ENCODE measurements at places on chromosomes 7 and 10.
A peak's percentile ranks its signal among the peaks of the same experiment; 100 is the strongest.

GRCh38 chr10:104835422-104835821 is 194.3 kb downstream of the SORCS3 start:
- DNase-seq: no peak

DNA sequence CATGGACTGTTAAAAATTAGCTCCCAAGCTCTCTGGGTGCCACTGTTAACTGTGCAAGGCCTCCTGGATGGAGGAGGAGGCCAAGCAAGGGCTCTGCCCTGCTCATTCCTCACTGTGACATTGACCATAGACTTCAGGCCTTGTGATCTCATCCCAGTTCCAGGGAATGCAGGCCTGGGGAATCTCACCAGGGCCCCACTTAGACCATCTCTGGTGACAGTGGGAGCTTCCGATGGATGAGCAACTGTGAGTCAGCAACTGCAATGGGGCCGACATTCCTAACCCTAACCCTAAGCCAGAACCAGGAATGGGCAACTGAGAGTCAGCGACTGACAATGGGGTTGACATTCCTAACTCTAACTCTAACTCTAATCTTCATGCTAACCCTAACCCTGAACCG is 50.4 kb upstream of the MSMB start:
- DNase-seq: no peak

DNA sequence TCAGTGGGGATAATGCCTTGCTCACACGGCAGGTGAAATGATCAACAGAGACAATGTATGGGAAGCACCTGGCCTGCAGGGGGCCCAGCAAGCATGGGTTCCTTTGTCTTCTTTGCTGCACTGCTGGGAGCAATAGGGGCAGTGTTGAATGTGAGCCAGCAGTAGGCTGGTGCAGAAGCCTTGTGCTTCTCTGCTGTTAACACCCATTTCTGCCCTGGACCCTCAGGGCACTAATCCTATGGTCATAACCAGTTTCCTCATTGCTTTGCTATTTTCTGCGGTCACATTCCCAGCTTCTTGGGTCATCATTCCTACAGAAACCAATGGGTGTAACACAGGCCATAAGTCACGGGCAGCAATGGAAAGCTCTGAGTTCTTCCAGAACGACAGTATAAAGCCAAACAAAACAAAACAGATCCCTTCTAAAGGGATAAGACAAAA is 10.9 kb upstream of the LGI1 start:
- peak; percentile 8 for DNase-seq

- no peak for DNase-seq
These were observed 161.1 kb downstream of the CRPPA start for GRCh38 chr7:16260236-16260728.

GRCh38 chr7:107474104-107474521 is 4.3 kb downstream of the GPR22 start:
- no peak for DNase-seq

- DNase-seq: no peak
These were observed 284.7 kb downstream of the BICC1 start for GRCh38 chr10:58797356-58797755.

GRCh38 chr10:97791824-97792721 is 20.3 kb upstream of the SFRP5 start:
- DNase-seq: peak; percentile 58

- no peak for DNase-seq
These were observed 93.5 kb downstream of the CTBP2 start for GRCh38 chr10:125066764-125067450.

DNA sequence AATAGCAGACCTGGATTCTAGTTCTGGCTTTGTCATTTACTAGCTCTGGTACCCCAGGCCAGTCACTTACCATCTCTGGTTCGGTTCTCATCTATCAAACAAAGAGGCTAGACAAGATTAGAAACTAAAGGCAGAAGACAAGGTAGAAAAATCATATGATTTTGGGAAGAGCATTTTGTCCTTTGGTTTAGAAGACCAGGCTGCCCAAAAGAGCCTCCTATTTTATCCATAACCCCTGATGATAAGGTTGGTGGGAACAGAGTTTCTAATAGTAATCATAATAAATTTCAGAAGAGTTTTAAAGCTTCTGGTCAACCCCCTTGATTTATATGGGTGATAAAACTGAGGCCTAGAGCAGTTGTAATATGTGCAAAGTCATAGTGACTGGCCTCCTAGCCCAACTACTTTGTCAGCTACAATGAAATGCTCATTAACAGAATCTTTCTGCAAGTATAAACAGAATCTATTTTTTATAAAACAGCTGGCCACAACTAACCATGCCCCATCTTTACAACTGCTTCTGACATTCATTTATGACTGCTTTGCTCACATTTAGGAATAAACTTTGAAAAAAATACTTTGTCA is 23.4 kb downstream of the COX15 start:
- no peak for DNase-seq

DNA sequence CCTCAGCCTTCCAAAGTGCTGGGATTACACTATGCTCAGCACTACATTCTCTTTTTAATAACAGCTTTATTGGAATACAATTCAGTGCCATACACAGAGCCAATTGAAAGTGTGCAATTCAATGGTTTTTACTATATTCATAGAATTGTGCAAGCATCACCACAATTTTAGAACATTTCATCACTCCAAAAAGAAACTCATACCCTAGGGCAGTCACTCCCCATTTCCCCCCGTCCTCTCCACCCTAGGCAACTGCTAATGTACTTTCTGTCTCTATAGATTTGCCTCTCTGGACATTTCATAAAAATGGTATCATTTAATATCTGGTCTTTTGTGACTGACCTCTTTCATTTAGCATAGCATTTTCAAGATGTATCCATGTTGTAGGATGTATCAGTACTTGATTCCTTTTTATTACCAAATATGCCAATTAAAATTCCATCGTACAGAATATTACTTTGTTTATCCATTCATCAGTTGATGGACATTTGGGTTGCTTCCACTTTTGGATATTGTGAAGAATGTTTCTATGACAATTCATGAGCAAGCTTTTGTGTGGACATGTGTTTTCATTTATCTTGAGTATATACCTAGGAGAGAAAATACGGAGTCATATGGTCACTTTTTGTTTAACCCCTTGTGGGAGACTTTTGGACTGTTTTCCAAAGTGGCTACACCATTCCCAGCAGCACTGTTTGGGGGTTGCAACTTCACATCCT is 6.3 kb upstream of the XPNPEP1 start:
- peak; percentile 74 for DNase-seq

- DNase-seq: peak; percentile 96
These were observed 51.8 kb upstream of the AGR3 start for GRCh38 chr7:16933296-16934279.

DNA sequence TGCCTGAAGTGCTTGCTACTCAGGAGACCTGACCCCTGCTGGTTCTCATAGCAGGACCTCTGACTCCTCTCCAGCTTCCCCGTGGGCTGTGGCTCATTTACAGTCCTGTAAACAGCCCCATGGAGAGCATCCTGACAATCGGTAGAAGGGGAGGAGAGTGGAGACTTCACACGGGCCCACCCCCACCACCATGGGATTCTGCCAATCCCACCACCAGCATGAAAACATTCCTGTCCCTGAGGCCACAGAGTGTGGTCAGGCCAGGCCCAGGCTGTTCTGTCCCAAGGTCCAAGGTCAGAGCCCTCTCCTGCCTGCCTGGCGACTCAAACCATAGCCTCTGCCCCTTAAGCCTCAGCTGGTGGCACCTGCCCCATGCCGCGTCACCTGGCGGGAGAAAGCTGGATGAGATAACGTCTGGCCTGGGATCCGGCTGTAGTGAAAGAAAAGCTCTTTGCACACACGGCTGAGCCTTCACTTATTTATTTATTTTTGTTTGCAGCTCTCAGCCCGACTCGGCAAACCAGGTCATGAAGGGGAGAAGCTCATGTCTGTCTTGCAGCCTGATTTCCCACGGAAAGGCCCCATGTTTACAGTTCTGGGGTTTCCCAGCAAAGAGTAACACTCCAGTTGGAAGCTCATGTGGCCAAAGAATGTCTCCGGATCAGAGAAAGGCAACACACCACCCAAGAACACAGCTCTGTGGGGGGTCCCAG is 293.6 kb upstream of the ZMIZ1 start:
- no peak for DNase-seq

DNA sequence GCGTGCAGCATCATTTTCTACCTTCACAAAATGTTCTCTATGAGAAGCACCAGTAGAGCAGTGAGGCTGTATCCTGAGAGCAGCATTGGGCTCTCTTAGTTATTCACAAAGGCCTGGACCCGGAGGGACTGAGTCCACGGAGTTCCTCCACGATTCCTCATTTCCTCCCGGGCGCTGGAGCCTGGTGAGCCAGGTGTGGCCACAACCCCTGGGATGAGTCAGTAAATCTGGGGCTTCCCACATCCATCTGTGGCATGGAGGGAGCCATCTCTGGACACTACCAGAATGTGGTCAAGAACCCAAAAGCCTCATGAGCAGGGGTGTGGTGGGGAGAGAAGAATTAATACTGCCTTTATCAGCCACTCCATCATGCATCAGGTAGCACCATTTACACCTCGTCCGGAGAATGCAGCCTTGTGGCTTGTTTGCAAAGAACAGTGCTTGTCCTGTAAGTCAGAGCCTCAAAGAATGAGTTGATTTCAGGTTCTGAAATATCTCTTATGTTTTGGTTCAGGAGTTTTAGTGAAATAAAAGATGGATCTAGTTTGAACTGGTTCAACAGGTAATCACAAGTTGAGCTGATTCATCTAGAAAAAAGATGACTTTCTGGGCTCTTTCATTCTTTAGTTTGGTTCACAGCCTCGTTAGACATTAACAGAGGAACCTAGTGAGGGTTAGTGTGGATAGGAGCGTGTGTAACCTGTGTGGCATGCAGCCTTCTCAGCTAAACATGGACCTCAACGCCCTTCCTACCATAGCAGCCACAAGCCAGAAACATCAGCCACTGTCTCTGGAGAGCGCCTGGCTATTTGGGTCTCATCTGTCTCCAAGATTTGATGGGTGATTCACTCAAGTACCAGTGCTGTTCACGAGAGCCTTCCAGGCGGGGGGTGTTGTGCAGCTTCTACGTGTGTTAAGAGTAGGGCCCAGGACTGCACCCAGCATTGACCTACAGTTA is 95.2 kb downstream of the WDR37 start:
- DNase-seq: no peak

GRCh38 chr7:98051118-98051744 is 55.4 kb upstream of the LMTK2 start:
- no peak for DNase-seq

DNA sequence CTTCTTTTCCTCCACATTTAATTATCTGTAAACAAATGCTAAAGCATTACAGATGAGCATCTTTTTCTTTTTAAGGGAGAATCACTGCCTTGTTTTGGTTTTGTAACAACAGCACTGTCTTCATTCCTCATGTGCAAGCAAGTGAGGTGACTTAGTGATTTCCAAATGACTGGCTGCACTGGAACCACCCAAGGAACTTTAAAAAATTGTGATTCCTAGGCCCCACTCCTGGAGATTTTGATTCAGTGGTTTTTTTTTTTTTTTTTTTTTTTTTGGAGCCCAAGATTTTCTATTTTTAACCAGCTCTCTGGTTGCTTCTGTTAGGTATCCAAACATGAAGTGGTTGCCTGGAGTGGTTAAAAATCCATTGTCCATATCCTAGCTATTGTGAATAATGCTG is 176.2 kb downstream of the LRMDA start:
- DNase-seq: no peak
